ENCODE measurements at places on chromosomes 12 and 14. TPM values are rescaled to one million over a fixed set of nuclear protein-coding genes. Genes with fewer than 3 reads are reported as not detected.
A peak's percentile ranks its signal among the peaks of the same experiment; 100 is the strongest.

DNA sequence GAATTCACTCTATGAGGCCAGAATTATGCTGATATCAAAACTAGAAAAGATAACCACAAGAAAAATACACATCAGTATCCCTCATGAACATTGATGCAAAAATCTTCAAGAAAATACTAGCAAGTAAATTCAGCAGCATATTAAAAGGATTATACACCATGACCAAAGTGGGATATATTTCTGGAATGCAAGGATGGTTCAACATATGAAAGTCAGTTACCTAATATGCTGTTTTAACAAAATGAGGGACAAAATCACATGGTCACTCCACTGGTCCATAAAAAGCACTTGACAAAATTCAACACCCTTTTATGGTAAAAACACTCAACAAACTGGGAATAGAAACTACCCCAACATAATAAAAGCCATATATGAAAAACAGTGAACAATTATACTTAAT, 40.3 kb downstream of the TECPR2 start:
- H3K27me3 ChIP-seq = no peaks in the 10 kb centered on the region
- DNase-seq = no peak

The AMIGO2 gene
- 0.46 TPM for polyA plus RNA-seq

The CEBPE gene
- polyA plus RNA-seq = not detected

The CLEC9A gene
- 0.46 TPM for polyA plus RNA-seq

GRCh38 chr12:78002878-78003277, 172.2 kb downstream of the NAV3 start:
- H3K36me3 ChIP-seq = no peaks in the 10 kb centered on the region
- H3K4me3 ChIP-seq = no peak overlapping the region
- H3K4me1 ChIP-seq = no peaks in the 10 kb centered on the region
- no peak for DNase-seq
- no peaks in the 10 kb centered on the region for H3K27me3 ChIP-seq

DNA sequence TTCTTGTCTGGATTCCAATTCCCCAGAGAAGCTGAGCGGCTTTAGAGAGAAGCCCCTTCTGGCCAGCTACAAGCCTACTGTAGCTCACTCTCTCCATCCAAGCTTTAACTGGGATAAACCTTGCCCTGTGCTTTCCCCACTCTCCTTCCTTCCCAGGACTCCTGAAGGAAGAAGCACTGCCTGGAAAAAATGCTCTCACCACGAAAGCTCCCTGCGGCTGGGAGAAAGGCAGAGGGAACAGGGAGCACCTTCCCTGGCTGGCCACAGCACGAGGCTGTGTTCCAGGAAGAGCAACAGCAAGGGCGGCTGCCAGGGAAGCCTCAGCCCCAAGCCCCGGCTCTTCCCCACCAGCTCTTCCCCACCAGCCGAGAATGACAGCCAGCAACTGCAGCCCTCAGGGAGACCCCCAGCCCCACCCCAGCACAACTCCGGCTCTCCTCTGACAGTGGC, 40.8 kb upstream of the PNMA1 start:
- peaks cover 91% of the 10 kb centered on the region for H3K4me1 ChIP-seq
- H3K27me3 ChIP-seq = no peaks in the 10 kb centered on the region
- peak overlapping the region; percentile 35 for H3K4me3 ChIP-seq
- peak overlapping the region; percentile 100 for H3K27ac ChIP-seq
- DNase-seq = peak; percentile 90
- H3K36me3 ChIP-seq = no peaks in the 10 kb centered on the region

GRCh38 chr12:95837240-95838038, 21.3 kb upstream of the SNRPF start:
- H3K4me1 ChIP-seq = peaks cover 13% of the 10 kb centered on the region
- H3K36me3 ChIP-seq = no peaks in the 10 kb centered on the region
- H3K27me3 ChIP-seq = no peaks in the 10 kb centered on the region

GRCh38 chr14:105369653-105370040, 28.7 kb upstream of the TEX22 start:
- H3K36me3 ChIP-seq = peaks cover 35% of the 10 kb centered on the region
- DNase-seq = no peak
- H3K27ac ChIP-seq = no peak overlapping the region
- H3K4me1 ChIP-seq = peaks cover 5% of the 10 kb centered on the region

DNA sequence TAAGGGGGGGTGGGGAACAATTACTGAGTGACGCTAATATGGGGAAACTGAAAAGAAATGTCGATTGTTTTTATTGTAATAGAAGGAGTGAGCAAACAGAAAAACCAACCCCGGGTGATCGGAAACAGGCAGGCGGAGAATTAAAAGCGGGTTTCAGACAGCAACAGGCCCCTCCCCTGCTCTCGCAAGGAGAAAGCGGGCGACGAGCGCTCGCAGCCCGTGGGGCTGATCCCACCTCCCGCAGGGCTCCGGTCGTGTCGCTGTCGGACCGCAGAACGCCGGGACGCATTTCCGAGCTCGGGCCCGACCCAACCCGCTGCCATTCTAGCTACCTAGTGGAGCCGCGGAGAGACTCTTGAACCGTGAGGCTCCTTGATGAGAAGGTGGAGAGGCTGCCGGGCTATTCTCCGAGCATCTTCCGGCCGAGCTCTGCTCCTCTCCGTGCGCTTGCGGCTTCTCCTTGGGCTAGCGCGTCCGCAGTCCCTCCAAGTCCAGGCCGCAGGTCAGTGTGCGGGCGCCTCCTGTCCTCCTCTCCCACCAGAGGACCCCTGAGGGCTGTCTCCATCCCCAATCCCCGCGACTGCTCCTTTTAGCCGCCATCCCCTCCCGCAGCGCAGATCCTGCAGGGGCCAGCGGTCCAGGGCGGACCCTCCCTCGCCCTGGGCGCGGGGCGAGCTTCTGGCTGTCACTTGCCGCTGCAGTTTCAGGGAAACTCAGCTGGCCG, 4.1 kb upstream of the PAX9 start:
- H3K27me3 ChIP-seq = peaks cover 100% of the 10 kb centered on the region
- no peaks in the 10 kb centered on the region for H3K36me3 ChIP-seq
- DNase-seq = no peak

The PLEKHD1 gene
- 0.06 TPM for polyA plus RNA-seq

DNA sequence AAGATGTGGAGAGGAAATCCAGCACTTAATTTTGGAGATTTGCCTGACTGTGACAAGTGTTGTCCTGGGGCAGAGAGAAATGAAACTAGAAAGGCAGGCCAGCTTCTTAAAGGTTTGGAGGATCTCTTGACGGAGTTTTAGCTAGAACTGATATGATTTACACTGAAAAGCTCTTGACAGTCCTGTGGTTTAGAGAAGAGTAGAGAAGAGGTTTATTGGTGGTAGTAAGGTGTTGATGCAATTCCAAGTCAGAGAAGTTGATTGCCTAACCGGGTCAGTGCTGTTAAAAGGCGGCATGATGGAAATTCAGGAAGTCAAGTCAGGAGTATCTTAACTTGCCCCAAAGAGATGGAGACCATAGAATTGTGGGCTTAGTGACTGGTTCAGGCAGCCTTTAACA, 89.0 kb upstream of the TRAF3 start:
- DNase-seq = no peak
- no peaks in the 10 kb centered on the region for H3K36me3 ChIP-seq
- H3K27me3 ChIP-seq = no peaks in the 10 kb centered on the region
- H3K4me3 ChIP-seq = no peak overlapping the region
- no peaks in the 10 kb centered on the region for H3K4me1 ChIP-seq

The GPR162 gene
- 1.2 TPM for polyA plus RNA-seq

- no peak overlapping the region for H3K27ac ChIP-seq
- H3K4me3 ChIP-seq = no peak overlapping the region
These were observed 117.6 kb upstream of the GARIN6 start for GRCh38 chr12:99529966-99530365.

- peak; percentile 90 for DNase-seq
- H3K4me1 ChIP-seq = peaks cover 25% of the 10 kb centered on the region
- H3K4me3 ChIP-seq = no peak overlapping the region
- H3K27me3 ChIP-seq = no peaks in the 10 kb centered on the region
- no peaks in the 10 kb centered on the region for H3K36me3 ChIP-seq
These were observed 73.3 kb upstream of the PLXNC1 start for GRCh38 chr12:94074980-94075629.

GRCh38 chr14:100554082-100554677, 33.0 kb downstream of the BEGAIN start:
- no peaks in the 10 kb centered on the region for H3K27me3 ChIP-seq
- no peaks in the 10 kb centered on the region for H3K36me3 ChIP-seq
- H3K4me1 ChIP-seq = no peaks in the 10 kb centered on the region
- no peak overlapping the region for H3K4me3 ChIP-seq
- DNase-seq = no peak

Data from sigmoid colon (tissue), 7 donors.